Nephron progenitor cell (in vitro differentiated cells): ENCODE measurements at places on chromosomes 1 and 21.

DNA sequence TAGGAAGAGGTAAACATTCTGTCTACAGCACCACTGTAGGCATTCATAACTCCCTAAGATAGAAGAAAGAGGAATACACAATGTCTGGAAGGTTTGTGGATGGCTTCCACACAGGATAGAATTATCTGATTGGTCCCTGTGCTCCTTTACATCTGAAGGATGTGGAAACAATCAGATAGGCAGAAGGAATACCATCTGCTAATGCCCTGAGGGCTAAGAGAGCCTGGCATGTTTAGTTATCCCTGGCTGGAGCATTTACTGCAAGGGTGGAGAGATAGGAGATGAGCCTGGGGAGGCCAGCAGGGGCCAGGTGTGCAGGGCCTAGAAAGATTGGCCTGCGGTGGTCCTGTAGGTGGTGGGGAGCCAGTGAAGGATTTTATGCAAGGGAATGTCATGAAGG, 8.6 kb upstream of the ACBD3 start:
- peaks cover 6% of the 10 kb centered on the region for H3K4me1 ChIP-seq
- no peaks in the 10 kb centered on the region for H3K36me3 ChIP-seq
- no peak overlapping the region for H3K27ac ChIP-seq
- DNase-seq: no peak
- H3K4me3 ChIP-seq: no peak overlapping the region

DNA sequence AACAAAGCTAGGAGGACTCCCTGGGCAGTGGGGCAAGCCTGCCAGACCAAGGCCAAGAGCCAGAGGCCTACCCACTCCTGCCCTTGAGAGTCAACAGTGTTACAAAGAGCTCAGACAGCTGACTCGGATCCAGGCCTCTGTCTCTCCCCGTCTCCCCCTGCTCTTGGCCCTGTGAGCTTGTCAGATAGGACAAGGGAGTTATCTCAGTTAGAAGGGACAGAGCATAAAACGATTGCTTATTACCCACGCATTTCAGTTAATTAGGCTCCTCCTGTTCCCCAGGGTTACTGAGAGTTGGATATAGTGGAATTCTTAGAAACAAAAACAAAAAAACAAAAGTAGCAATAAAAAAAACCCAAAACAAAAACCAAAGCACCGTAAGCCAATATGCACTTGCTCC, 1.3 kb downstream of the SLC41A1 start:
- peaks cover 36% of the 10 kb centered on the region for H3K36me3 ChIP-seq
- DNase-seq: no peak
- H3K4me3 ChIP-seq: peak overlapping the region; percentile 96
- H3K27me3 ChIP-seq: peaks cover 5% of the 10 kb centered on the region

DNA sequence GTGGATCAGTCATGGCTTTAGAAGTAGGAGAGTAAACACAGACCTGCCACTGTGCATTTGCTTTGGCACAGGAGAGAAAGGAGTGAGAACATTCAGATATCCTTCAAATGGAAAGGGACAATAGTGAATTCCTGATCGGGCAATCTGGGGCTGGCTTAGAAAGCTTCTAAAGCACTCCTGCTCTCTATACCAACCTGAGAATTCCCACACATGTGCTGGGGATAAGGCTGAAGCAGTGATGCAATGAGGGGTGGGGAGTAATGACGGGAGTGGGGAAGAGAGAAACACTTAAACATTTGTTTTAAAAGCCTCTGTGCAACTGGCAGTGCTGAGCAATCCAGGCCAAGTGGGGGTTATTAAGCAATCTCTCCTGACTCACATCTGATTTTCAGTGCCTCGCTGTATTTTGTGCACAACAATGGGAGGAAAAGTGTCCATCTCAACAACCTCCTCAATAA, 108.8 kb downstream of the KIAA0319L start:
- peaks cover 3% of the 10 kb centered on the region for H3K27me3 ChIP-seq
- H3K4me1 ChIP-seq: no peaks in the 10 kb centered on the region
- no peak overlapping the region for H3K4me3 ChIP-seq
- H3K36me3 ChIP-seq: peaks cover 17% of the 10 kb centered on the region
- no peak for DNase-seq

- H3K4me3 ChIP-seq: no peak overlapping the region
- H3K4me1 ChIP-seq: no peaks in the 10 kb centered on the region
- H3K27ac ChIP-seq: no peak overlapping the region
- no peaks in the 10 kb centered on the region for H3K27me3 ChIP-seq
- H3K36me3 ChIP-seq: no peaks in the 10 kb centered on the region
- DNase-seq: no peak
These were observed 161.5 kb upstream of the ESRRG start for GRCh38 chr1:216884614-216885229.

GRCh38 chr1:197771904-197772556, 3.2 kb downstream of the DENND1B start:
- no peak overlapping the region for H3K4me3 ChIP-seq
- DNase-seq: no peak
- H3K27me3 ChIP-seq: peaks cover 3% of the 10 kb centered on the region
- no peak overlapping the region for H3K27ac ChIP-seq

GRCh38 chr21:41933313-41934079, 20.3 kb downstream of the C2CD2 start:
- H3K36me3 ChIP-seq: peaks cover 9% of the 10 kb centered on the region
- no peak for DNase-seq
- H3K4me3 ChIP-seq: no peak overlapping the region
- peaks cover 36% of the 10 kb centered on the region for H3K4me1 ChIP-seq

DNA sequence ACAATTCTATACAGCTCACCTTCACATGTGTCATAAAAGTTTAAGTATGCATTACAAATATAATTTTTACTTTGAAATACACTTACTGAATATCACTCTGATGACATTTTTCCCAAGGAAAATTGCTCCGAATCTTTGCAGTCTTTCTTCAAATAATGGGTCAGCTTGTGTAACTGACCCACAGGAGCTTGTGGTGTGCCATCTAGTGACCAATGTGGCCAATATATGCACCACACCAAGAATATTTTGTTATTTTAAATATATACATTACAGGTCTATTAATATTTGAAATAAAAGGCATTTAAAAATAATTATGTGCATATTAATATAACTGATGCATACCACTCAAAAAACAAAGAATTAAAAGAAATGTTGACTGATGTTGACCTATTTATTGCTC, 271.4 kb downstream of the TBX15 start:
- H3K27me3 ChIP-seq: peaks cover 2% of the 10 kb centered on the region
- no peak overlapping the region for H3K4me3 ChIP-seq
- peaks cover 12% of the 10 kb centered on the region for H3K4me1 ChIP-seq
- DNase-seq: no peak

DNA sequence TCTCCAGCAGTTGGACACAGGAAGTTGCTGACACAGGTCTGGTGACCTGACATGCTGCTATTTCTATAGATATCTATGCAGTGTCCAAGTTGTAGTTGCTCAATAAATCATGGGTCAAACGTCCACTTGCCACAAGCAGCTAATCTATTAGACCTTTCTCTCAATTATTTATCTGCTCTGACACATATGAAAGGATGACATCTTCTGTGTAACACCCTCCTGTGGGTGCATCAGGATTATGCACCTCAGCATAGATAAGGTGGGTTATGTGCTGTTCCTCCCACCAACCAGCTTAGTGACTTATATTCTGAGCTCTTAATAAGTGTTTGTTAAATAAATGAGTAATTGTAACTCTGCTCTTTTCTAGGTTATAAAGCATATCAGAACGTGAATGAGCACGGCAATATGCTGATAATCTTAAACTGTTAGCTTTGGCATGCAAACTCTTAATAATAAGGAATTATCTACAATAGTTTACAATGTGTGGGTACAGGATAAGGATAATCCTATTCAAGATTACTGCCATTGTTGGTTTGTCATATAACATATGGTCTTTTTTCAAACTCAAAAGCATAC, 90.7 kb upstream of the GCLM start:
- H3K27ac ChIP-seq: no peak overlapping the region
- no peak for DNase-seq
- no peak overlapping the region for H3K4me3 ChIP-seq
- H3K36me3 ChIP-seq: no peaks in the 10 kb centered on the region
- peaks cover 4% of the 10 kb centered on the region for H3K27me3 ChIP-seq

GRCh38 chr1:18639368-18640055, 8.9 kb downstream of the PAX7 start:
- peaks cover 100% of the 10 kb centered on the region for H3K27me3 ChIP-seq
- peak overlapping the region; percentile 54 for H3K4me3 ChIP-seq
- H3K27ac ChIP-seq: no peak overlapping the region
- no peak for DNase-seq

DNA sequence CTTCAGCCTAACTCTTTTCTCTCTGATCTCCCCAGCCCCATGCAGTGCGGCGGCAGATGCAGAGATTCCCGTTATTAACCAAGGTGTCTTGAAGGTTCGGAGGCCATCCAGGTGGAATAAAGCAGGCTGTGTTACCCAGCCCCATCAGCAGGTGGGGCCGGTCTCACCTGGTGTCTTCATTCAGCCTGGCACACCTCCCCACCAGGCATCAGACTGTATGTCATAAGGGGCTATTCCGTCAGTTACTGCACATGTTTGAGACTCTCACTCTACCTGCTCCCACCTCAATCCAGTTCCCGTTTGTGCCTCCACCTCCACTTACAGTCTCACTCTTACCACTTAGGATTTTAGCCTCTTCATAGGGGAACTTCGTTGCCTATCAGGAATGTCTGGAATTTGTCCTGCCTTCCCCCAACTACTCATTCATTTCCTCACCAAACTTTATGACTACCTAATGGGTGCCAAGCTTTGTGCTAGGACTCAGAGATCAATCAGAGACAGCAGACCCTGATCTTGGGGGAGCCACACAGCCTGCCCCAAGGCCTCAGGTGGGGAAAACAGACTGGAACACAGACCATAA, 170.2 kb downstream of the PLPP3 start:
- no peak overlapping the region for H3K4me3 ChIP-seq
- no peaks in the 10 kb centered on the region for H3K27me3 ChIP-seq
- peaks cover 15% of the 10 kb centered on the region for H3K36me3 ChIP-seq
- DNase-seq: no peak
- H3K27ac ChIP-seq: no peak overlapping the region

DNA sequence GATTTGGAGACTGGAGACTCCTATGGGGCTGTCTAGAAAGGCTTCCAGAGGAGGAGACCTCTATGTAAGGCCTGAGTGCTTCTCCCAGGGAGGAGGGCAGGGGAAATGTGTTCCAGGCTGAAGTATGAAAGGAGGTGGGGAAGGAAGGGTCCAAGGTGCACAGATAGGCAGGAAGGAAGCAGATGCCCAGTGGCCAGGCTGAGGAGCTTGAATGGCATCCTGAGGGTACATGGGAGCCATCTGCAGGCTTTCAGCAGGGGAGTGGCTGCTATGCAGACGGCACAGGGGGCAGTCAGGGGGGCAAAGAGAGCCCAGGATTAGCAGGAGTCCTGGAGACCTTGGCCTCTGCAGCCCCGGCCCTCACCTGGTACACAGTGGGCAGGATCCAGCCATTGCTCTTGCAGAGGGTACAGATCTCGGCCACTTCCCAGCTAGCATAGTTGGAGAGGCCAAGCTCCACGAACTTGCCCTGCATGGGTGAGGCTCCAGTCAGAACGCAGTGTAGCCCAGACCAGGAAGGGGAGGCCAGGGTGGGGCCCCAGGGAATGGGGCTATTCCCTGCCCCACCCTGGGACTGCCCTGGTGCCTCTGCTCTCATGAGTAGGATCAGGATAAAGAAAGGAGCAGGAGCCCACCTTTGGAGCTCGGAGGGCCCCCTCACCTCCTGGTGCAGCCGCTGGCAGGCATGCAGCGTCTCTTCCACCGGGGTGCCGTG, 4.0 kb downstream of the AKR7A2 start:
- H3K27me3 ChIP-seq: no peaks in the 10 kb centered on the region
- peaks cover 25% of the 10 kb centered on the region for H3K4me1 ChIP-seq
- DNase-seq: no peak
- peak overlapping the region; percentile 10 for H3K27ac ChIP-seq
- H3K36me3 ChIP-seq: peaks cover 56% of the 10 kb centered on the region

- H3K4me3 ChIP-seq: no peak overlapping the region
- peaks cover 5% of the 10 kb centered on the region for H3K27me3 ChIP-seq
- no peaks in the 10 kb centered on the region for H3K36me3 ChIP-seq
- peaks cover 20% of the 10 kb centered on the region for H3K4me1 ChIP-seq
These were observed 43.9 kb upstream of the APOBEC4 start for GRCh38 chr1:183696981-183697380.

- DNase-seq: no peak
- H3K4me1 ChIP-seq: peaks cover 34% of the 10 kb centered on the region
- H3K27me3 ChIP-seq: peaks cover 13% of the 10 kb centered on the region
- H3K27ac ChIP-seq: no peak overlapping the region
These were observed 10.6 kb upstream of the SLC19A1 start for GRCh38 chr21:45552696-45553391.

- no peak overlapping the region for H3K4me3 ChIP-seq
- peaks cover 61% of the 10 kb centered on the region for H3K4me1 ChIP-seq
- peak; percentile 10 for DNase-seq
- no peaks in the 10 kb centered on the region for H3K27me3 ChIP-seq
- H3K36me3 ChIP-seq: peaks cover 29% of the 10 kb centered on the region
These were observed 14.0 kb downstream of the PKNOX1 start for GRCh38 chr21:42988236-42988965.

DNA sequence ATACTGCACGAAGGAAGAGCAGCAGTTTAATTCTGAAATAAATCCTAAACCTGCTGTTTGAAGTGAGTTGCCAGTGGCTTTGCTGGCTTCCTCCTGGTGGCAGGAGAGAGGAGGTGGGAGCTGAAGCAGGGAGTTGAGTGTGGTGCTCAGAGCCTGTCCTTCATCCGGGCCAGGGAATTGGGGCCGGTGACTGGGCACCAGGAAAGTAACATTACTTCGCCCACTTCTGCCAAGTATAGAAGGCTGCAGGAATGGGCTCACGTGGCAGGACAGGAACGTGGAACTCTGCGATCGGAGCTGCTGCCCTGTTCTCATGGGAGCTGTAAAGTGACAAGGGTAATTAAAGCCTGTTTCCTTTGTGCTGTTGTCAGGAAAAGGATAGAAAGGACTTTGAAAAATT, 8.7 kb downstream of the TOR3A start:
- H3K27ac ChIP-seq: peak overlapping the region; percentile 71
- DNase-seq: no peak
- H3K4me1 ChIP-seq: peaks cover 36% of the 10 kb centered on the region
- peaks cover 40% of the 10 kb centered on the region for H3K36me3 ChIP-seq
- no peak overlapping the region for H3K4me3 ChIP-seq

- H3K27me3 ChIP-seq: peaks cover 7% of the 10 kb centered on the region
- H3K4me3 ChIP-seq: no peak overlapping the region
- no peaks in the 10 kb centered on the region for H3K36me3 ChIP-seq
- H3K4me1 ChIP-seq: peaks cover 28% of the 10 kb centered on the region
- H3K27ac ChIP-seq: no peak overlapping the region
These were observed 63.2 kb downstream of the CASQ2 start for GRCh38 chr1:115705085-115705951.

DNA sequence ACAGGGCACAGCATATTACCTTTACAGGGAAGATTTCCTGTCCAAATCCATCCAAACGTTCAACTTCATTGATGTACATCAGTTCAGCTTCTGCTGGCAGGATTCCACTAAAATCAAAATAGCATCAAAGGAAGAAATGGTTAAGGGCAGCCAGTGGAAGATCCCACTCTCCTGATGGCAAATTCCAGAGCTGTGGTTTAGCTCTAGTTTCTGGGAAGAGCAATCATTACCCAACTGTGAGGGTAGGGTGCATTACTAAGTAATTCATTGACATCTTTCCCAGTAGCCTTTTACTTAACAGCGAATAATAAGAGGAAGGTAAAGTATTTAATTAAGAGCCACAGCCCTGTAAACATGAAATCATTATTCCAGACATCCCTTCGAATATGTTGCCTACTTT, 120.7 kb downstream of the SMYD2 start:
- no peak overlapping the region for H3K4me3 ChIP-seq
- peaks cover 11% of the 10 kb centered on the region for H3K4me1 ChIP-seq
